ENCODE measurements at places on chromosomes 5 and 9.
A peak's percentile ranks its signal among the peaks of the same experiment; 100 is the strongest.

DNA sequence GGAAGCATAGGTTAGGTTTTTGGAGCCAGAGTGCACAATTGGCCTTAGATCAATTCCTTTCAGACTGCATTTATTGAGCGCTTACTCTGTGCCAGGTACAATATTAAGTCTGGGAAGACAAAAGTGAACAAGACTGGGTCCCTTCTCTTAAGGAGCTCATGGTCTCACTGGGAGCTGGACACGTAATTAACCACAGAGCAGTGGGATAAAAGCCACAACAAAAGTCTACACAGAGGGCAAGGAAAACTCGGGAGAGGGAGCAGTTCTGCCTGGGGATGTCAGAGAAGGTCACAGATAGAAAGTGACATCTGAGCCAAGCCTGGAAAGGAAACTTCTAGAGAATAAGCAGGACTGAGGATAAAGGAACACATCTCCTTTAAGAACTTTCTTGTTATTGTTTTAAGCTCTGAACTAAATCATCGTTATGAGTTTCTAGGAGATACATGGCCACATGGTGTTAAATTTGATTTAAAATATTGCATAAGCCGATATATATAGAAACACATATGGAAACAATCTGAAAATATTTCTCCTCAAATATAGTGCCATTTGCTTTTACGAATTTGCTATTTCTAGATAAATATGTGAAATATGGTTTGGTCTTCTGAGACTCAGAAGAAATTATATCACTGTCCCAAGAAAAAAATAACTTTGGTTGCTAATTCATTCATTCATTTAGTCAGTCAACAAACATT lies 40.1 kb upstream of the PDE8B start:
- DNase-seq: no peak

GRCh38 chr9:96057155-96057554 lies 181.7 kb downstream of the ERCC6L2 start:
- DNase-seq: no peak

- DNase-seq: peak; percentile 37
Measured at GRCh38 chr9:98315551-98316060, 60.2 kb upstream of the TBC1D2 start.

DNA sequence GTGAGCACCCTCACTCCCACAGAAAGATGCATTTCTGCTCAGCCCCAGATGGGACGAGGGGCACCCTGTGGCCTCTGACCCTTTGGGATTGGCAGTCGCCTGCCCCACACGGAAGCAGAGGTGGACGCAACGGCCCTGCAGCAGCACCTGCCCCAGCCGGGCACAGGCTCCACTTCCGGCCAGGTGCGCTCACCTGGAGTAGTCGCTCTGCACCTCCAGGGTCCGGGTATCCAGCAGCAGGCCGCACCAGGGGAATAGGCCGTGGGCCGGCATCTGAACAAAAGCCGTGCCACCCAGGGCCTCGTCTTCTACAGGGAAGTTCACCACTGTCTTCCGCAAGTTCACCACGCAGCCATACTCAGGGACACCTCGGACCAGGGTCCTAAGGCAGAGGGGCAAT lies 30.7 kb downstream of the TERT start:
- no peak for DNase-seq

DNA sequence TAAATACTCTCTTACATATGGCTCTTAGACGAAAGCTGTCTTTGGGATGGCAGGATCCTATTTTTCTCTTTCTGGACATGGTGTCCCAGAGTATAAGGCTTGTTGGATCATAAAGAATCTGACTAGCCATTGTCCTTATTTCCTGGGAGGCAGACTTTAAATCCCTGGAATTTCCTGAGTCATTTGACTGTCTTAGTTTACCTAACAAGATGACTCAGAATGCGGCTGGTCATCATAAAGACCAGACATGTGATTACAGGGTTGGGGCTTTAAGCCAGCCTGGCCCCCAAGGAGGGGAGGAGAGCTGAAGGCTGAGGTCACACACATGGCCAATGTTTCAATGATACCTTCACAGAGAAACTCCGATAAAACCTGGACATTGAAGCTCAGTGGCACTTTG lies 37.2 kb downstream of the FAM240B start:
- no peak for DNase-seq

- no peak for DNase-seq
Measured at GRCh38 chr9:87771316-87772006, 45.5 kb downstream of the CTSL start.
